ENCODE measurements at places on chromosomes 1 and 21.

- no peak for DNase-seq
Measured at GRCh38 chr21:38712071-38712470, 93.7 kb upstream of the ETS2 start.

- DNase-seq = no peak
Measured at GRCh38 chr1:25054526-25055323, 124.6 kb upstream of the RUNX3 start.

GRCh38 chr1:218872026-218872425 is 301.7 kb upstream of the LYPLAL1 start:
- DNase-seq = no peak

DNA sequence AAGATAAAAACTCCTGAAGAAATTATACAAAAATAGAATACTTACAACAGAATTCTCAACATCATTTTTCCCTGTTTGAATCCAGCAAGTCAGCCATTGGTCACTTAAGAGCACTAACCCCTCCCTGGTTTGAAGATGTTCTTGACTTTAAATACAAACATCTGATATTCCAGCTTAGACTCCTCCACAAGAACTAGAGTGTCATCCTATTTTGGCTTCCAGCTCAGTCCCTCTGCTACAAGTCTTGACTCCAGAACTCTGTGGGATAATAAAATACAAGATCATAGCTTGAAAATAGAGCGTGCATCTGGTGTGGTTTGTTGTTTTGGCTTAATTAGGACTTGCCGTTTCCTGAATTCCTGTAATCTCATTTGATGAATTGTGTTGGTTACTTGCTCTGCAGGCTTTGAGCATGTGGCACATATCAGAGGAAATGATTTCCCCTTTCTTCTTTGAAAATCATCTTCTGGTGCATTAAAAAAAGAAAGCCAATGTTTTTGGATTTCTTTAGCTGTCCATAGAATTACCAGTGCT is 63.7 kb upstream of the DPT start:
- no peak for DNase-seq

DNA sequence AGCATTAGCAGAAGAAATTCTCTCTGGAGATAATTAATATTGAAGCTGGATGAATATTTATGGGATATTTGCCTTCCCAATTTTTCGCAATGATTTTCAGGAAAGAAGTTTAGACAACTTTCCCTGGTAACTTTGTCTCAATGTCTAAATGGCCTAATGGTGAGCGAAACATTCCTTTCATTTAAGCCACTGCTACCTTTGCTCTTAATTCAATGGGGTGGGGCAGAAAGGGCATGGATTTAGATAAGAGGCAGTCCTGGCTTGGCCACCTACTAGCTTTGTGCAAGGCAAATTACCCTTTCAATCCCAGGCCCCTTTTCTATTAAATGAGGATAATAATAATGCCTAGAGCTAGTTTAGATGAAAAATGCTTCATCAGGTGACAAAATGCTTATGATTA is 27.1 kb upstream of the LYST start:
- no peak for DNase-seq

DNA sequence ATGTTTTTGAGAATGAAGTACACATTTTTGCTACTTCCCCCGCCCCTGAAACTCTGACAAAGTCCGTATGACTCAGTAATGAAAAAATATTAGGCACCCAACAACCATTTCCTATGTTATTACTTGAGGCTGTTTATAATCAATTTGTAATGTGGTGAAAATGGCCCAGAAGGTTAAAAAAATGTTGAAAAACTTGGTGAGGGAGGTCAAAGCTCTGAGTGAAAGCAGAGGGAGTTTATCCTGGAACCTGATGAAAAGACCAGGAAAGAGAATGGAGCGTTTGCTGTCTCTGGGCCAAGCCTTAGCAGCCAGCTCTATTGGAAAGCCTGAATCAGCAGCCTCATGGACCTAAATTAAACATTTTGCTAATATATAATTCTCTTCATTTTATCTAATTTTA is 367.7 kb upstream of the NEGR1 start:
- DNase-seq = peak; percentile 31

DNA sequence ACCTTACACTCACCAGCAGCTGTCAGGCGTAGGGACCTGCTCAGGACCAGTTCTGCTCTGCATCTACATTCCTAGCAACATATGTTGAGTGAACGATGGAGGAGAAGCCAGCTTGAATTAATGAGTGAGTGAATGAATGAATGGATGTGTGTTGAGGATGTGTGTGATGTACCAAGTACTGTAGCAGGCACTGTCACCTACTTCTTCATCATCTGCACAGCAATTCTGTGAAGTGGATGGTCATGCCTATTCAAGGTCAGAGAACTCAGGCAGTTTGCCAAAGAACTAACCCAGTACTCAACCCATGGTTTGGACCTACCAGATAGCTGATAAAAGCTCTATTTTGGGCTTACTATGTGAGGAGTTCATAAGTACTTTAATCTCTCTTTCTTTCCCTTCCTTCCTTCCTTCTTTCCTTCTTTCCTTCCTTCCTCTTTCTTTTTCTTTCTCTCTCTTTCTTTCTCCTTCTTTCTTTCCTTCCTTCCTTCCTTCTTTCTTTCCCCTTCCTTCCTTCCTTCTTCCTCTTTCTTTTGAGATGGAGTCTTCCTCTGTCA is 56.9 kb downstream of the ATP1A1 start:
- DNase-seq = no peak

GRCh38 chr1:72284348-72285073 is 2.2 kb upstream of the NEGR1 start:
- peak; percentile 73 for DNase-seq

GRCh38 chr1:172373864-172374263 is 46.6 kb upstream of the C1orf105 start:
- no peak for DNase-seq

GRCh38 chr1:202159534-202160371 is 649 bp downstream of the PTPN7 start:
- DNase-seq = no peak

GRCh38 chr1:12502336-12503109 is 115.5 kb downstream of the DHRS3 start:
- no peak for DNase-seq

- DNase-seq = no peak
Measured at GRCh38 chr1:1987142-1987510, 16.5 kb downstream of the CFAP74 start.

- DNase-seq = no peak
Measured at GRCh38 chr1:10450836-10451235, 1.0 kb downstream of the CORT start.

- no peak for DNase-seq
Measured at GRCh38 chr1:183296782-183297181, 110.7 kb downstream of the LAMC2 start.

GRCh38 chr1:14600405-14601112 is 2.1 kb downstream of the KAZN start:
- DNase-seq = peak; percentile 45

DNA sequence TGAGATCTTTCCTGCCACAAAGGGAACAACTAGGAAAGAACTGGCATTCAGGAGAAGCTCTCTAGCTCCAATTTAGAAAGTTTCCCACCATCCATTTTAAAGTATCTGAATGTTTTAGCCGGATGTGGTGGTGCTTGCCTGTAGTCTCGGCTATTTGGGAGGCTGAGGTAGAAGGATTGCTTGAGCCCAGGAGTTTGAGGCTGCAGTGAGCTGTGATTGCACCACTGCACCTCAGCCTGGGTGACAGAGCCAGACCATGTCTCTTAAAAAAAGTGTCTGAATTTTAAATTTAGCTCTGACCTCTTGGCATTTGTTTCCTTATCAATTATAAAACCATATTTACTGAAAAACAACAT is 67.2 kb downstream of the RPAP2 start:
- DNase-seq = no peak

DNA sequence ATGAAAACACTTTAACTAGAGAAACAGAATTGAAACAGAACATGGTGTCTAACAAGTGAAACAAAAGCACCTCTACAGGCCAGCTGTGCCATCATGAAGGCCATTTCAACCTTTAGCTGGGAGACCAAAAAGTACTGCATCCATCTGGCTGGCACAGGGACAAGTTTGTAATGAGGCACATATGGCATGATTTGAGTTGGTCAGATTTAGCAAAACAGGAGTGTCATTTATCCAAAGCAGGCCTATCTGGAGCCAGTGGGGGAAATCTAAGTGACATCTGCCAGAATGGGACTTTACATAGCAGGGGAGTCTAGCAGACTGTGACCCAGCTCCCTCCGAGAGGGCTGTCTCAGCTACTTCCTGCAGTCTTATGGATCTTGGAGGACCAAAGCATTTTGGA is 51.9 kb downstream of the DNTTIP2 start:
- no peak for DNase-seq

GRCh38 chr1:27397749-27398148 is 5.3 kb downstream of the GPR3 start:
- no peak for DNase-seq

GRCh38 chr1:208161656-208162375 is 82.4 kb downstream of the PLXNA2 start:
- no peak for DNase-seq

DNA sequence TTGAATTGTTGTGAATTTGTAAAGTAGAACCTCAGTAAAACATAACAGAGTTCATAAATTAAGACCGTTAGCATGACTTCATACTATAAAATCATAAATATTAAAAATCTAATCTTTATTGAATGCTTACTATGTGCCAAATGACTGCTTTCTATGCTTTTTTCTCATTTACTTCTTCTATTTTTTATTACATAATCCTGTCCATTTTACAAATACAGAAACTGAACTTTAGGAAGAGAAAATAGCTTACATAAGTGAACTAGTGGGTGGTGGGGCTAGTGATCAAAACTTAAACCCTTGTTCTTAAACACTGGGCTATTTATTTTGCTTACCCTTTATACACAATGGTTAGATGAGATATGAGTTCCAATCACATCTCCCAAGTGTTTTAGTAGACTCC is 122.3 kb downstream of the ZC3H11B start:
- DNase-seq = no peak

- DNase-seq = no peak
Measured at GRCh38 chr1:160853754-160854153, 8.9 kb downstream of the CD244 start.

DNA sequence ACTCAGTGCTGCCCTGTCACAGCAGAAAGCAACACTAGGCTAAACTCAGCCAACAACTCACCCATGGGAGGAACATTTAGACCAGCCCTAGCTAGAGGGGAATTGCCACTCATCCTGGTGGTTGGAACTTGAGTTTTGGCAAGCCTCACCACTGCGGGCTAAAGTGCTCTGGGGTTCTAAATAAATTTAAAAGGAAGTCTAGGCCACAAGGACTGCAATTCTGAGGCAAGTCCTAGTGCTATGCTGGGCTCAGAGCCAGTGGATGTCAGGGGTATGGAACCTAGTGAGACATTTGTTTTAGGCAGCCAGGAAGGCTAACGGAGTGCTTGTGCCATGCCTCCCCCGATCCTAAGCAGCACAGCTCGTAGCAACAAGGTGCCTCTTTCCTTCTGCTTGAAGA is 78.0 kb downstream of the RGS13 start:
- peak; percentile 33 for DNase-seq

Data from left hindlimb (tissue), 1 donor.